ENCODE measurements at places on chromosomes 1 and 21.

DNA sequence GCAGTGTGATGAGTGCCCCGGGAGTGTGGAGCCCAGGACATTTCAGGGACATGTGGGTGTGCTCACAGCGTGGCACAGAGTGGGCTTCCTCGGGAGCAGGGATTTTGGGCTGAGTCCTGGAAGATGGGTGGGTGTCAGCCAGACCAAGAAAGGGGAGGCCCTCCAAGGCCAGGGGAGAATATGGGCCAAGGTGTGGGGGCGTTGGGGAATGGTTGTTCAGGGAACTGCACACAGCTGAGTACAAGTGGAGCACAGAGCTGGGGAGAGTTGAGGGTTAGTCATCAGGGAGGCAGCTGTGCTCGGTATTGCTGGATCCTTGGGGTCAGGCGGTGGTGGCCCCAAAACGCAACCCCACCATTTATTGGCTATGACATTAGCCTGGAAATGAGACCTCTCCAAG, 5.5 kb downstream of the POGK start:
- DNase-seq, result no peak

DNA sequence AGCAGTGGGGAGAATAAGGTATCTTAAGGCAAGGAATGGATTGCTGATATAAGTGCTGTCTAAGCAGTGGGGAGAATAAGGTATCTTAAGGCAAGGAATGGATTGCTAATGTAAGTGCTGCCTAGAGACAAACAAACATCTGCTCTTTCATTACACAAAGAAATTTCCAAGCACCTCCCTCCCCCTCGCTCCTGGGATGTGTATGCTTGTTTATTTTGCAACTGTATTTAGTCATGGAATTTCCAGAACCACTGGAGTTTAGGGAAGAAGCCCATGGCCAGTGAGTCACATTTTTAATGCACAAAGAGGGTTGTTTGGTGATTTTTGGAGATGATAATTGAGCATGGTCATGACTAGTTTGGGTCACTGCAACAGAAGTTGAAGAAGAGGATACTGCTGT, 21.5 kb downstream of the PDPN start:
- no peak for DNase-seq

GRCh38 chr1:190436615-190437014, 41.0 kb downstream of the BRINP3 start:
- DNase-seq, result no peak

GRCh38 chr1:91450260-91450659, 45.6 kb upstream of the HFM1 start:
- no peak for DNase-seq

DNA sequence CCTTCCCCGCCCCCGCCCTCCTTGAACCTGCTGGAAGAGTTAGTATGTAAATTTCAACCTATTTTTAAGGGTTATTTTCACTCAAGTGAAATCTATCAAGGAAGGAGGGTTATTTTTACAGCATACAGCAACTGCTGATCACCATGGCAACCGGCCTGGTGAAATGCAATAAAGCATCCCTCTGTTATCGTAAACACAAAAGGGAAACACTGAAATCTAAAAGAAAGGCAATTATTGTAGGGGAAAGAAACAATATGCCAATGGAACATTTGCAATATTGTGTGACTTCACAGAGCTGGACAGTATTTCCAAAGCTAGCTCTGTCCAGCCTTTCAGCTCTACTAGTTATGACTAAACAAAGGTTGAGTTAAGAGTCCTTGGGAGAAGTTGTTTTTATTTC, 588.3 kb upstream of the PBX1 start:
- no peak for DNase-seq

DNA sequence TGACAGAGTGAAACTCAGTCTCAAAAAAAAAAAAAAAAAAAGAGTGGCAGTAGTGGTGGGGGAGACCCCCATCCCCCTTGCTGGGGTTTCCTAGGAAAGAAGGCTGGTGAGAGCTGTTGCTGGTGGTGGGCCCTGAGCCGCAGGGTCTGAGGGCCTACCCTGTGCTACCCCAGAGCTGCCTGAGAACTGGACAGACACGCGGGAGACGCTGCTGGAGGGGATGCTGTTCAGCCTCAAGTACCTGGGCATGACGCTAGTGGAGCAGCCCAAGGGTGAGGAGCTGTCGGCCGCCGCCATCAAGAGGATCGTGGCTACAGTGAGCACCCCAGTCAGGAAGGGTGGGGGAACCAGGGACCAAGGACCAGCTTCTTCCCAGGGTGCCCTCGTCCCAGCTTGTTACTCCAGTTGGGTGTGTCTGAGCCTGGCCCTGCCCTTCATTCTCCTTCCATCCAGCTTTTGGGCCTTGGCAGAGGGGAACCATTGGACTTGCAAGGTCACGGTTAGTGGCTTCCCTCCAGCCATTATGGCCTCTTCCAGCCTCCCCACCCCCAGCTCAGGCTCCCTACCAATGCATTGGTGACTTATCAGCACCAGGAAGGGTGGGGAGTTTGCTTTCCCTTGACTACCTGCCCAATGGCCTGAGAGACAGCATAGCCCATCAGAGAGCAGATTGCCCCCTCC, 10.5 kb downstream of the LDLRAP1 start:
- no peak for DNase-seq

- no peak for DNase-seq
Measured at GRCh38 chr1:81689531-81689941, 111.2 kb upstream of the ADGRL2 start.

DNA sequence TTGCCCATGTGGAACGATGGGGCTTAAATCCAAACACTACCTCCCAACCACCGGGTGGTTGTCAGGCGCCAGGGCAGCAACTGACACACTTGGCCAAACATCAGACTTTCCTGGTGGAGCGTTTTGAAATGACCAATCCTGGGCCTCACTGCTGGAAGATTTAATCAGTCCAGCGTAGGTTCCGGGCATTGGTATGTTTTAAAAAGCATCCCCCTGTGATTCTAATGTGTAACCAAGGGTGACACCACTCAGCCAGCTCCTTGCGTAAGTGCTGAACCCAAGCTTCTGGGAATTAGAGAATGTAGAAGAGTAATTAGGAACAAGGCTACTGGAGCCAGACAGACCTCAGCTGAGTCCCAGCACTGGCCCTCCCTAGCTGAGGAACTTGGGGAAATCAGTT, 44.8 kb upstream of the KAZN start:
- DNase-seq, result no peak

GRCh38 chr1:222975472-222976122, 160.8 kb downstream of the DISP1 start:
- no peak for DNase-seq

DNA sequence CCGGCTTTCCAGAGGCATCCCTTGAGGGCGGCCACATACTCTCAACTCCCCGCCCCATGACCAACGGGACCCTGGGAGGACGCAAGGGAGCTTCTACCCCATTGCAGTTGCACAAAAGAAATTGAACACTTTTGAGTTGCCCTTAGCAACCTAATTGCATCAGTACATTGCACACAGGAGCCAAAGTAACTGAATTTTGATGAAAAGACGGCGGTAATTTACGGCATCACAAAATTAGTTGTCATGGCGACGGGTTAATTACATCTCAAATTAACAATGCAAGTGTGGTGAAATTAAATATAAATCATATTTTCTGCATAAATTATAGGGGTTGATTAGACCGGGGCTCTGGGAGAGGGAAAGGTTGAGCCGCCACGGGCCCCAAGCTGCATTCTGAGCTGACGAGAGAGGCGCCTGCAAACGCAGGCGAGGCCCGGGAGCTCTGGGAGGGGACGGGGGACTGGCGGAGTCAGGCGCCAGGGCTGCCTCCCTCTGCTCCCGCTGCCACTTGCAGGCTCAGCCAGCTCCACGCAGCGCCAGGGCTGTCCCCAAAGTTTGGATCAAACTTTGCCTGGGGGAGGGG, 61.4 kb downstream of the CASZ1 start:
- no peak for DNase-seq

GRCh38 chr1:67451356-67451755, 21.2 kb upstream of the SERBP1 start:
- no peak for DNase-seq

GRCh38 chr1:203592156-203592555, 34.5 kb upstream of the ATP2B4 start:
- DNase-seq, result no peak

GRCh38 chr1:37817481-37817880, 9.5 kb upstream of the YRDC start:
- no peak for DNase-seq

- no peak for DNase-seq
Measured at GRCh38 chr1:227777646-227778045, 37.8 kb upstream of the PRSS38 start.

GRCh38 chr1:173473599-173474011, 3.5 kb upstream of the PRDX6 start:
- no peak for DNase-seq

DNA sequence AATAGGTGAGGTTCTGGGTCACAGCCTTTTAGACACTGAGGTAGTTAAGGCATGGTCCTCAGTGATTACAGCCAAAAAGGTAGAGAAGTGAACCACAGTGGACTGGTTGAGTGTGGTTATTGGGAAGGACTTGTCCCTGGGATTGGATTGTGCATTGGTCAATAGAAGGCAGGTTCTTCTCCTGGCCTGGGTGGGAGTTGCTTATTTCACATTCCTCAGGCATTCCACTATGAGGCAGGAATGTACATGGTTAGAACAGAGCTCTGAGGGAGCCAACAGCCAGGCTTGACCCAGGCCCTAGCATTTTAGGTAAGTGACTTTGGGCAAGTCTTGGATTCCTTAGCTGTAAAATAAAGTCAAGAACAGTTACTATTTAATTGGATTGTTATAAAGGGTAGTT, 97.9 kb upstream of the MARK1 start:
- DNase-seq, result no peak

- no peak for DNase-seq
Measured at GRCh38 chr1:21938732-21939538, 1.8 kb upstream of the HSPG2 start.

DNA sequence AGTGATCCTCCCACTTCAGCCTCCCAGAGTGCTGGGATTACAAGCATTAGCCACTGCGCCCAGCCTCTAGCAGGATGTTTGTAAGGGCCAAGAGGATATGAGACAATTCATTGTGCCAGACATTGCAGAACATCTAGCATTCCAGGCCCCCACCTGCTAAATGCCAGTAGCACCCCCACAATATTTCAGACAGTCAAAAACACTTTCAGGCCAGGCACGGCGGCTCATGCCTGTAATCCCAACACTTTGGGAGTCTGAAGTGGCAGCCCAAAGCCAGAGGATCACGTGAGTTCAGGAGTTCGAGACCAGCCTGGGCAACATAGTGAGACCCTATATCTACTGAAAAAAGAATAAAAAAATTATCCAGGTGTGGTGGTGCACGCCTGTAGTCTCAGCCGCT, 12.9 kb downstream of the PPIE start:
- no peak for DNase-seq

DNA sequence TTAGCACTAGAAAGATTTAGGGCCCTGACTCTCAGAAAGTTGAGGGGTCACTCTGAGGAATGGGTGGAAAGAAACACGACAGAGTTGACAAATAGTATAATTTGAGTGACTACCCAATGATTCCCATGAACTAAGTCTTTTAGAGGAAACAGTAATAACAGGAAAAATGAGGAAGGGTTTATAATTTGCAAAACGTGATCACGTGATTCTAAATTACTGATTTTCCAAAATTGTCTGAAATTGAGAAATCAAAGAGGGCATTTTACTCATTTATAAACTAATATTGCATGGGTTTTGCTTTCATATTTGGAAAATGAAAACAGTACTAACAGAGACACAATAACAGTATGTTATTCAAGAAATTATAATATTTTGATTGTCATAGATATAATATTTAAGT, 1335.7 kb downstream of the PLA2G4A start:
- DNase-seq, result no peak

All from hematopoietic multipotent progenitor cell treated with erythropoietin and hydrocortisone succinate and interleukin-3 and kit ligand, for 17 days (in vitro differentiated cells).